ENCODE measurements at places on chromosomes 6 and 20. TPM values are rescaled to one million over a fixed set of nuclear protein-coding genes. Genes with fewer than 3 reads are reported as not detected.

PAX1 gene
- total RNA-seq = under 0.01 TPM

CGA gene
- not detected for total RNA-seq

HLA-DMB gene
- total RNA-seq = 2.0 TPM

TNFAIP3 gene
- total RNA-seq = 0.78 TPM

XKR7 gene
- 12.6 TPM for total RNA-seq

CST4 gene
- total RNA-seq = not detected

TMEM244 gene
- 1.4 TPM for total RNA-seq

SLC44A4 gene
- not detected for total RNA-seq

RIPOR2 gene
- 17.8 TPM for total RNA-seq

POPDC3 gene
- not detected for total RNA-seq

RAMACL gene
- total RNA-seq = 1.2 TPM

C20orf202 gene
- 0.16 TPM for total RNA-seq

HLA-DQA2 gene
- 0.16 TPM for total RNA-seq

COX4I2 gene
- not detected for total RNA-seq

OPRL1 gene
- 14.3 TPM for total RNA-seq

SKIC2 gene
- total RNA-seq = 27.6 TPM

EPPIN gene
- not detected for total RNA-seq
